ENCODE measurements at places on chromosomes 3 and 15.

- DNase-seq, result no peak
Measured at GRCh38 chr3:61908382-61908781, 347.0 kb downstream of the PTPRG start.

DNA sequence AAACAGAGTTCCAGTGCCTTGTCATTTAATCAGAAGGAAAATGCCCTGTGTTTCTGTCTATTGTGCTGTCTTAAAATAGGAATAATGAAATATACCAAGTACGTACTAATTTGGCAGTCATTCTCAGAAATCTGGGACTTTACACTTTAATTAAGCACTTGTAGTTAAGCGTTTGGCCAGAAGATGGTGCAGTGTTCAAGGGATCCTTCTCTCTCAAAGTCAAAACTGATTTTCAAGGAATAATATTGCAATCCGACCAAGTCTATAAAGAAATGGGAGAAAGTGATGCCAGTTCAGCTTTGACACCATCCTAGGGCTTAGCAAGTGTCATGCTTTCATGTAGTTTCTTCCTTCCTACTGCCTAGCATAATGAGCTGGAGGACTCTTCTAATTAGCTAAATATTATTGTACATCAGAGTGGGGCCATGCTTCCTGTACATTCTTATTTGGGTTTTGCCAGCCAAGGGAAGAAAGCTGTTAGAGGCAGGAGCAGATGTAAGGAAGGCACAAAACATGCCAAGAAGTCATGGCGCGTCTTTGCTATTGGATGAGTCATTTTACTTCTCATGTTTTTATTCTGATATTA lies 64.8 kb downstream of the SAMMSON start:
- peak; percentile 23 for DNase-seq

DNA sequence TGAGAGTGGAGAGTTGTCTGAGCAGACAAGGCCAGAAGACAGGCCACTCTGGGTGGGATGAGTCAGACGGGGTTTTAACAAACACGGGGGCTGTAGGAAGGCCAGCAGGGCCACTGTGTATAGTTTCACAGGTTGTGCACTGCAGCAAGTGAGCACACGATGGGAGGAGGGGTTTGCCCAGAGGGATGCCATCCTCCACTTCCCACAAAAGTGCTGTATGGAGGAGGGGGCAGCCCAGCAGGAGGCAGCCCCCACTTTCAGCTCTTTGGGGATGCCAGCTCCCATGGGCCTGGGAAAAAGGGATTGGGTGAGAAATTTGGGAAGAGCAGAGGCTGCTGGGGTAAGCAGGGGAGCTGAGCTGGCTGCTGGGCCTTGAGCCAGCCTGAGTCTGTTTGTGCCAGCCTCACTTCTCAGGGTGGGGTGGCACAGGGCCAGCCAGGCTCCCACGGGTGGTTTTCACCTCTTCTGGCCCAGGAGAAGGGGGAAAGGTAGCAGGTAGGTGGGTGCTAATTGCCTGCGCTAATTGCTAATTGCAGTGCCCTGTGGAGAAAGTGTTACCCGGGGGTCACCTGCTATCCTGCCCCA lies 6.7 kb downstream of the ZBTB47 start:
- DNase-seq, result no peak

DNA sequence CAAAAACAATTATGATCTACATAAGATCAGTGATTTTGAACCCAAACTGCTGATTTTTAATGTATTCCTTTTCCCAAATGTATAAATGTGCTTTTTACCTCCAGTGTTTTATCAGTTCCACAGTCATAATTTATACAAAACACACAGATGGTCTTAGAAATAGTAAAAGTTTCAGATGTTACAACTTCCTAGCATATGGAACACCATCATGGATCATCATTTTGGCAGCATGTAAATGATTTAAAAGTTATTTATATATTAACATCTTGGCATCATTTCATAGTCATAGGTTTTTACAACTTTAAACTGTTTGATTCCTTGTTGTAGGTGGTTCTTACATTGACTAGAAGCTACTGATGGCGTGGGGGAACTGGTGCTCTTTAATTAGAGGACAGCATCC lies 1025.3 kb downstream of the ROBO1 start:
- DNase-seq, result no peak

DNA sequence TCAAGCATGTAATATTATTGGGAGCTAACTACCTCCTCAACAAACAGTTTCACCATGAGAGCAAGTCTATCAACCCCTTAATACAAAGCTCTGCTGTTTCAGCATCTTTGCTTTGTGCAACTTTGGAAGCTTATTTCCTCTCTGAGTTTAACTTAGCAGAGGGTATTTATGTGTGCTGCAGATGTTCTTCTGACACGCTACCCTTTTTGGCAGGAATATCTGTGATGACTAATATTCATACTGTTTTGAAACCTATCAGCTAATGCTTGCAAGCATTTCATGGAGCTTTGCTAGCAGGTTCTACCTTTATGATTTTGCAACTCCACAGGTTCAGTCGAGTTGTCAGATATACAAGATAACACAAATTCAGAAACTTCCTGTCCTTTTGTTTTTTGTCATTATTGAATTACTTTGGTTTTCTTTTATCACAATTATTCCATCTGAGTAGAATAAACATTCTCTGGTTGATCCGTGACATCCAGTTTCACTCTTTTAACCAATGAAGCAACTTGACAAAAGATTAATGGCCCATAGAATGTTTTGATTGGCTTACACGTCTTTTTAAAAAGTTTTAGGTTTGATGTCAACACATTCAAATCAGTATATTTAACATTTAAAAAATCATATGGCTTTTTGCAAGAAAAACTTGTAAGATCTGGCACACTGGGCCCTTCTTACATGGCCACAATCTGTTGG lies 1.7 kb upstream of the SLC9A9 start:
- DNase-seq, result no peak

Data from iPS-NIHi11 (cell line).